ENCODE measurements at places on chromosomes 7 and 10.

- no peak for DNase-seq
Observed at GRCh38 chr7:64905547-64905946, 2.5 kb downstream of the ZNF273 start.

- DNase-seq, result no peak
Observed at GRCh38 chr7:68420342-68421192, 1177.7 kb upstream of the AUTS2 start.

DNA sequence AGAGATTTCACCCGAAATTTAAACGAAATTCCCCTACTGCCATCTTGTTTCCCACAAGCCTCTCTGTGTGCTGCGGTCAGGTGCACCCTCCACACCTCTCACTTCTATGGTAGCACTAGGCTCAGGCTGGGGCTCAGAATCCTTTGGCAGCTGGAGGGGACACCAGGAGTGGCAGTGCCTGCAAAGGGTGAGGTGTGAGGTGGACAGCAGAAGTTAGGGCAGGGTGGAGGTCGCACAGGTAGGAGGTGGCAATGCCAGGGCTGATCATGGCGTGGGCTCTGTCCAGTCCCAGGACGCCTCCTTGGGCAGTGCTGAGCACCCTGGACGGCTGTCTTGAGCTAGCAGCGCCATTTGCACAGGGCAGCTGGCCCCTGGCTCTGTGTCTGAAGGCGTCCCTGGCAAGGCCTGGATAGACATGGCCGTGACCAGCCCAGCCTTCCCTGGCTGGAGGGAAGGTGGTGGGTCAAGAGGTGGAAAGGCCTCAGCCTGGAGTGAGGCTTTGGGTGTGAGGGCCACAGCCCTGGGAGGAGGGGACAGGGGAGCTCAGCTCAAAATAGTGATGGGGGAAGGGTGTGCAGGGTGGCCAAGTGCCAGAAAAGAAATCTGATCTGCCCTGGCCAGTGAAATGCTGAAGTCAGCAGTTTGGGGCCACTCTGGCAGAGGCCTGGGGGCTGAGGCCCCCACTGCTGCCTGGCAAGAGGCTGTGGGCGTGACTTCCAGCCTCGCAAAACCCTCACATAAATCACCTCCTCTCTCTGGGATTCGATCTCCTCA is 40.0 kb downstream of the ZCCHC24 start:
- no peak for DNase-seq

GRCh38 chr7:116177009-116177408 is 33.3 kb upstream of the TES start:
- no peak for DNase-seq

DNA sequence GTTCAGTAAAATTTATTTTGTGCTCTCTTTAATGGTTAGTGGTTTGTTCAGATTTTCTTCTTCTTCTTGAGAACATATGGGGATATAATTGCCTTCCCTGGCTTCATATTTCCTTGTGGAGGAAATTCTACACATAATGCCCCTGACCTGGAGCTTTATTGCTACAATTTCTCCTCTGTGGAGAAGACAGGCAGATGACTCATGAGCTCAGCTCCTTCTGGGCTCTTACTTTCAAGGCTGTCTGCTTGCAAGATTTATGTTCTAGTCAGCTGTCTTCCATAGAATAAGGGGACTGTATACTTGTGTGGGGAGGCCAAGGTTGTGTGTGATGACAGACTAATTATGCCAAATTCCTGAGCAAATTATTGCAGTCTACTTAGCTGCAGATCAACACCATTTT is 1.6 kb downstream of the LRRD1 start:
- DNase-seq, result no peak
